HS-5 (cell line): ENCODE measurements at places on chromosomes 4 and X.
A peak's percentile ranks its signal among the peaks of the same experiment; 100 is the strongest.

DNA sequence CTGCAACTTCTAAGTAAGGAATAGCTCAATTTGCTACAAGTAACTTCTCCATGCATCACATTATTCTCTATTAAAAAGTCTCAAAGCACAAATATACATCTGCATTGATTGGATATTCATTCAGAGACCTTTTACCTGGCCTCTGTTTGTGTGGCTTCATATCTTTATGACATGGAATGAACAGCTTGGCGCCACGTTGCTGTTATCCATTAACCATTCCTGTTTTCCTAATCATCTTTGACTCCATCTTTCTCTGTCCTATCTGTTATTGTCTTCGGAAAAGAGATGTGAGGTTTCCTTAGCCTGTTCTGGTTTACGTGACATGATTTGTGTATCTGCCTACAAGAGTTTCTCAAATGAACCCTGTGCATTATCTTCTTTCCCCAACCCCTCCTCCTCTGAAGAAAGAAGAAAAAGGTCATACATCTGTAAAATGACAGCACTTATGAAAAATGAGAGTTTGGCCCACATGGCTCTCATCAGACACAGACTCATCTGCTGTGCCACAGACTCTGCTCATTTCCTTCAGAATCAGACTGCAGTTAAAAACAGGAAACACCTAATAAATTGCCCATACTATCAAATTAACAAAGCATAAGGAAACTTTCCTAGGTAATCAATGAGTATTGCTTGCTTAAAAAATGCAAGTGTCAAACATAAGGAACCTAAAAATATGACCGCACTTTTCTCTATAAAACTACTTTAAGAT lies 347.6 kb upstream of the FAM241A start:
- DNase-seq: no peak

DNA sequence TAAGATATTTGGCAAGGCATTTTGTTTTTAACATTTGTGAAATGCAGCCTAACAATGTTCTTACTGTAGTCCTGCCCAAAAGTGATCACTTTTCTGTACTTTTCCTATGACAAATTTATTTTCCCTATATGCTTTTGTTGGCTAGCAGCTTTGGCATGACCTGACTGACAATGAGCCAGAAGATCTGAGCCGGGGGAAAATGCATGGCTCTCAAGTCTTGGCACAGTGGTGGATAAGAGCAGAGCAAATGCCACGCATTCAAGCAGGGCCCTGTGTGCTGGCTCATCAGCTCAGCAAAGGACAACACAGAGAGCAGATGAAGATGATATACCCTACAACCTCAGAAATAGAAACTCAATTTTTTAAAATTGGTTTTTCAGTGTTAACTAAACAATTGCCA lies 187.3 kb downstream of the ANAPC10 start:
- DNase-seq: no peak

DNA sequence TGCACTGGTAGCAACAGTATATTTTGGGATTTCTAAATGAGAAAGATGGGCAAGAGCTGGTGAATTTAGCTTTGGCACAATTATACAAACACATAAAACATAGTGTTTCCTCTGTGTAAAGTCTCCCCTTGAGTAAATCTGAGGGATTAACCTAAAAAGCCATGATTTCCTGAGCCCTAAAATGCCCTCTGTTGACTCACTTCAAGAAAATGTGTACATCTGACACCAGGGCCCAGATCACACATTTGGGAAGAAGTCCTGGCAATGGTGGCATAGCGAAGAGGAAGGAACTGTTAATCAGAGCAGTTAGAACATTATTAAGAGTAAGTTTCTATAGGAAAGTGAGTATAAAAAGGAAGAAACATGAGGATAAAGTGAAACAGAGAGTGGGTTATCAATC lies 338.5 kb downstream of the SPOCK3 start:
- DNase-seq: peak; percentile 9

DNA sequence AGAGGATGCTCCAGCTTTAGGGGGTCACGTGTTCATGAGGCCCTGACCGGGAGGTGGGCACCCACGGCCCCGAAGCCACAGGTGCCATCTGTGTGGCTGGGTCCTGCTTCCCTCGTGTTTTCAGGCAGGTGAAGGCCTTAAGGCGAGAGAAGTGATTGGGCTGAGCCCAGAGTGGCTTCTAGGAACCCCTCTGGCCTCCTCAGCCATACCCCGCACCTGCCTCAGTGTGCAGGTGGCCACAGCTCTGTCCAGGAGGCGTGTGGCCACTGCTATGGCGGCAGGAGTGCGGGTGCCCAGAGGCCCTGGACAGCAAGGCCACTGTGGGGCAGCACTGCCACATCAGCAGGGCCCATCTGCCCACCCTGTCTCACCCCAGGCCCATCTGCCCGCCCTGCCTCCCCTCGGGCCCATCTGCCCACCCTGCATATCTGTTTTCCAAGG lies 25.0 kb downstream of the NKX1-1 start:
- no peak for DNase-seq

GRCh38 chr4:1239141-1239949 lies 9.6 kb downstream of the CTBP1 start:
- DNase-seq: no peak

DNA sequence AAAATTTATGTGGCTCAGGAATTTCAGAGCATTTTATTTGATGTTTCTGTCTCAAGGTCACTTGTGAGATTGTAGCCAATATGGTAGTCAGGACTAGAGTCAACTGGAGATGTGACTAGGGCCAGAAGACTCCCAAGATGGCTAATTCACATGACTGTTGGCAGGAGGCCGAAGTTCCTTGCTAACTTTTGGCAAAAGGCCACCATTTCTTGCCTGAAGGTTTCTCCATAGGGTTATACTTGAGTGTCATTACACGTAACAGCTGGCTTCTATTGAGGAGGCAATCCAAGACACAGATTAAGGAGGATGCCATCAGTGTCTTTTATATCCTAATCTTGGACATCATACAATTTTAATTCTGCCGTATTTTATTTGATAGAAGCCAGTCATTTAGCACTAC lies 162.3 kb upstream of the MAOA start:
- no peak for DNase-seq

- DNase-seq: no peak
Measured at GRCh38 chr4:143486314-143486713, 27.2 kb upstream of the SMARCA5 start.

DNA sequence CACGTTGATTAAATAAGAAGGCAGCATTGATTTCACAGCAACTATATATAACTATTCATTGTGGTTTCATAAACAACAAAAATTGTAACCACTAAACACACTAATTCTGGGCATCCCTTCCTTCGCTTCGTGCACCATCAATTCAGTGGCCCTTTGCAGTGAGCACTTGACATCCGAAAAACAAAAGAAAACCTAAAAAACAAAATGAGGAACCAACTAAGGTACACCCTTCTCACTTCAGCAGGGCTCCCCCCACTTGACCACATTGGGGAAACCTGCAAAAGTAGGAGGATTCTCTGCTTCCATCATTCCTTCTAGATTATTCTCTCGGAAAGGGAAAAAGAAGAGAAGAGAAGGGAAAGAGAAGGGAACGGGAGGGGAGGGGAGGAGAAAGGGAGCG lies 28.3 kb downstream of the NBDY start:
- DNase-seq: no peak

DNA sequence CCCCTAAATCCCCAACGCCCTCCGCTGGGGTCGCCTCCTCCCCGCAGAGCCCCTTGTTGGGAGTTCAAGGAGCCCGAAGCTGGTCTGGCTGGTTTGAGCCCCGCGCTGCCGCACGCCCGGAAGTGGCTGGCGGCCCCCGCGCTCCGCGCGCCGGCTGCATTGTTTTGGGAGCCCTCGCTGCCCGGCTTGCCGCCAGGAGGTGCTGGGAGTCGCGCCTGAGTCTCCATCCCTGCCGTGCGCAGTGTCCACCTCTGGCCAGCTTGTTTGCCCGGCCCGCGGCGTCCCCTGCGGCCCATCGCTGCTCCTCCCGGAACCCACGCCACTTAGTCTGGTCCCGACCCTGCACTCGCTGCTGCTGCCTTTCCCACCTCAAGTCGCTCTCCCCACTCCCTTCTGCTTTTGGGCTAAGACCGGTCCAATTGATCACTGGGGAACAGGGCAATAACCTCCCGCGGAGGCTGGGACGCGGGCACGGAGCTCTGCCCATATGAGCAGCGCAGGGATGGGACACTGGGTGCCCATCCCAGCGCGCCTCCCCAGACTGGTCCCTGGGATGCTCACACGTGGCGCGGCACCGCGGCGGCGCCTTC lies 2.2 kb upstream of the SFRP2 start:
- no peak for DNase-seq
